CD4-positive, alpha-beta T cell (primary cell): ENCODE measurements at places on chromosomes 7 and 10. TPM values are rescaled to one million over a fixed set of nuclear protein-coding genes. Genes with fewer than 3 reads are reported as not detected.

Gene MLLT10
- 64.1 TPM for total RNA-seq

Gene TEX47
- not detected for total RNA-seq

Gene CNNM1
- total RNA-seq, result 0.16 TPM

Gene SDHAF3
- total RNA-seq, result 3.2 TPM

Gene ITIH5
- total RNA-seq, result not detected

Gene FAM180A
- not detected for total RNA-seq

DNA sequence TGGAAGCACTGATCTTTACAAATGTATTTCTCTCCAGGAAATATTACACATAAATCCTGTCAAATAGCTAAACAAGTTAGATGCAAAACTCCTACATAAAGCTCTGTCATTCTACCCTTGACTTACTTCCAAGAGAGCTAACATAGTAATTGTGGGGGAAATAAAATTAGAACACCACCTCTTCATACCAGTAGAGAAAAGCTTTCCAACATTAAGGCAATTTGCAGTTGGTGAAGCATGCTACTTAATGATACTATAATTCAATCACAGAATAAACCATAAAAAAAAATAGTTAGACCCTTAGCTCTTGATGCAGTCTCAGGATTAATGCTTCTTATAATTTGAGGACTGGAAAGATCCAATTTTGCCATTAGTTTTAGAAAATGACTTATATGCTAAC is 35.2 kb downstream of the SEMA3A start:
- no peak overlapping the region for H3K4me3 ChIP-seq
- H3K27me3 ChIP-seq, result no peaks in the 10 kb centered on the region
- no peak overlapping the region for H3K27ac ChIP-seq
- H3K36me3 ChIP-seq, result no peaks in the 10 kb centered on the region

- no peaks in the 10 kb centered on the region for H3K4me1 ChIP-seq
- no peak overlapping the region for H3K4me3 ChIP-seq
- no peaks in the 10 kb centered on the region for H3K36me3 ChIP-seq
- no peaks in the 10 kb centered on the region for H3K27me3 ChIP-seq
These were observed 205.6 kb upstream of the ETV1 start for GRCh38 chr7:14195079-14195478.

- H3K27me3 ChIP-seq, result no peaks in the 10 kb centered on the region
These were observed 56.2 kb upstream of the PDCD4 start for GRCh38 chr10:110815354-110816004.

DNA sequence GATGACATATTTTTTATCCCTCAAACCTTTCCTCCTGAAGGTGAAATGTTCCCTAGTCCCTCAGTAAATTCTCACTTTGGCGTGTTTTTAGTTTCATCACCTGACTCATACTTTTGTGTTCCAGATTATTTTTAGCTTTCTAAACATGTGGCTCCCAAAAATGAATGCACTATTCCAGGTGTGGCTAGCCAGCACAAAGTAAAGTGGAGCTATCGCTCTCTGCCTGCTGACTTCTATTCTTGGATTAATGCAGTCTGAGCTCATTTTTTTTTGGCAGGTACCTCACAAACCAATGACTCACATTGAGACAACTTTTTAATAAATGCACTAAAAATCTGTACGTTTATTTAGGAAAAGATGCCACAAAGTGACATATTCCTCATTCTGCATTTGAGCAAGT is 58.8 kb upstream of the LANCL2 start:
- no peaks in the 10 kb centered on the region for H3K36me3 ChIP-seq
- peaks cover 36% of the 10 kb centered on the region for H3K4me1 ChIP-seq
- H3K27ac ChIP-seq, result no peak overlapping the region
- no peak overlapping the region for H3K4me3 ChIP-seq
- no peak for DNase-seq

- no peaks in the 10 kb centered on the region for H3K27me3 ChIP-seq
- H3K4me1 ChIP-seq, result peaks cover 71% of the 10 kb centered on the region
- no peak overlapping the region for H3K4me3 ChIP-seq
- DNase-seq, result peak; percentile 32
- H3K27ac ChIP-seq, result peak overlapping the region; percentile 26
These were observed 191.7 kb upstream of the KLF6 start for GRCh38 chr10:3976718-3977117.

DNA sequence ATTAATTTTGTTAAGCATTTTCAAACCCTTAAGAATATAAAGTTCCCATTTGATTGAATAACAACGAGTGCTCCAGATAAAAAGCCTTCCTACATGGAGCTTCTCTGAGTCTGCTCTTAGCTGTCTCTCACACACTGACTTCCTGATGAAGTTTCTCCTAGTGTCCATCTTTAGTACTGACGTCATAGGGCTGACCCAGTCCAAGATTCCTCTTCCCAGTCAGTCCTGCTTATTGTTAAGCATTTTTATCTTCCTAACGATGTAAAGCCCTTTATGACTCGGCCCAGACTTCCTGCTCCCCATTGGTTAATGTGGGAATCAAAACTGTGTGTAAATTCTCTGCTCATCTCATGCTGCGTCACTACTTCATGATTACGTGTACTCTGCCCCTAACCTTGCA is 398.8 kb downstream of the TFEC start:
- H3K36me3 ChIP-seq, result no peaks in the 10 kb centered on the region
- no peak for DNase-seq
- H3K27me3 ChIP-seq, result no peaks in the 10 kb centered on the region
- H3K4me3 ChIP-seq, result no peak overlapping the region
- no peak overlapping the region for H3K27ac ChIP-seq

GRCh38 chr7:89771003-89771636 is 383.1 kb upstream of the STEAP1 start:
- no peak overlapping the region for H3K4me3 ChIP-seq
- no peaks in the 10 kb centered on the region for H3K36me3 ChIP-seq
- no peak for DNase-seq
- H3K27ac ChIP-seq, result no peak overlapping the region
- no peaks in the 10 kb centered on the region for H3K27me3 ChIP-seq

DNA sequence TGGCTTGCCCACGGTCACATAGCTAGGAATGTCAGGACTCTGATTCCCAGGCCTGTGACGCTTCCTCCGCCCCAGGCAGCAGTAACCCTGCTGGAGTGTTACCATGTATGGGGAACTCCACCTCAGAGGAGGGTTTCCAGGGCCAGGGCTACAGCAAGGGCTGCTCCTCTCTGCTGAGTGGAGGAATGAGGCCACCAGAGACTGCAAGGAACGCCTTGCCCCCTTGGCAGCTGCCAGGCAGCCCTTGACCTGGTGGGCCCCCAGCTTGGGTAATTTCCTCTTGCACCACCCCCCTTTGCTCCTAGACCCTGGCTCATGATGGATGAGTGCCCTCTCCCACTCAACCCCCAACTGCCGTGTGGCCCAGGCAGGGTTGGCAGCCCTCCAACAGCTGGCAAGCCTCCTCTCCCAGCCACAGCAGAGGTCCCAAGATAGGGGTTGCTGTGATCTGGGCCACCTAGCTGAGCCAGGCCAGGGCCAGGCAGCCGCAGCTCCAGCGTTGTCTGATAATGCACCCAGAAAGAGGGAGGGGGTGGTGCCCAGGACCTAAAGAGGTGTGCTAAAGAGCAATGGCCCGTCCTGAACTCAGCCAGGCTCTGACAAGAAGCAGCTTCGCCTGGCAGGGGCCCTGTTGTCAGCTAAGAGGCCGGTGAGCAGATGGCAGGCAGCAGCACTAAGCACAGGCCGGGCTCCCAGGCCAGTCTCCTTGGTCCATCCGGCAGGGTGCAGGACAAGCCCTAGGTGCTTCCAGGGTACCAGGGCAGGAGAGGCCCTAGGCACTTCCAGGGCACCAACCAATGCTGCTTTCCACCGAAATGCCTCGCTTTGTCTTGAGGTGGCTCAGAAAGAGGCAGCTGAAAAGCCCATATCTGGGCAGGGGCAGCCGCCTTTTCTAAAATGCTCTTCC is 35.4 kb downstream of the DRGX start:
- no peak overlapping the region for H3K27ac ChIP-seq
- H3K4me3 ChIP-seq, result no peak overlapping the region
- H3K27me3 ChIP-seq, result no peaks in the 10 kb centered on the region
- DNase-seq, result no peak

DNA sequence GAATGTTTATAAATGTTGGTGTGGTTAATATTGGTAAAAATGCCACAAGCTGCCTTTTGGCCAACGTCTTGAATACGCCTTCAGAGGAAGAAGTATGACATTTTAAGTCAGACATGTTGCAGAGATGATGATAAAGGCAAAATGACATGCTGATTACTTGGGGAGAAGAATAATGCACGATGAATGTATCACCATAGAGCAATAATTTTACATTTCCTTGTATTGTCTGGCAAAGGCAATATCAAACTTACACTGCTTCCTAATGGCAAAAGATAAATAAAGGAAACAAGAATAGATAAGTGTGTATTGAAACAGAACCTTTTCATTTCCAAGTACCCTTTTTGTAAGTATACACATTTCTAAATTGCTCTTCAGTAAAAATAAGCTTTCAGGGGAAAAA is 8.6 kb downstream of the MRC1 start:
- no peak overlapping the region for H3K4me3 ChIP-seq
- H3K27ac ChIP-seq, result no peak overlapping the region
- no peaks in the 10 kb centered on the region for H3K27me3 ChIP-seq
- no peaks in the 10 kb centered on the region for H3K36me3 ChIP-seq

- H3K27me3 ChIP-seq, result no peaks in the 10 kb centered on the region
- H3K36me3 ChIP-seq, result no peaks in the 10 kb centered on the region
- no peak for DNase-seq
- H3K4me1 ChIP-seq, result no peaks in the 10 kb centered on the region
- H3K27ac ChIP-seq, result no peak overlapping the region
These were observed 24.7 kb upstream of the PIK3CG start for GRCh38 chr7:106840342-106840741.

DNA sequence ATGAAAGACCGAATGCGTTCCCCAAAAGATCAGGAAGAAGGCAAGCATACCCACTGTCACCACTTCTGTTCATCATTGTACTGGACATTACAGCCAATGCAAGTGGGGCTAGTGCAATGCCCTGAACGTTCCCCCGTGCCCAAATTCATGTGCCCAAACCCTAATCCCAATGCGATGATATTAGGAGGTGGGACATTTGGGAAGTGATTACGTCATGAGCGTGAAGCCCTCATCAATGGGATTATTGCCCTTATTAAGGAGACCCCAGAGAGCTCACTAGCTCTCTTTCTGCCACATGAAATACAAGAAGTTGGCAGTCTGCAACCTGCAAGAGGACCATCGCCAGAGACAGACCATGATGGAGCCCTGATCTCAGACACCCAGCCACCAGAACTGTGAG is 511.4 kb upstream of the TPK1 start:
- H3K4me1 ChIP-seq, result no peaks in the 10 kb centered on the region
- no peaks in the 10 kb centered on the region for H3K27me3 ChIP-seq
- H3K4me3 ChIP-seq, result no peak overlapping the region
- no peak for DNase-seq
- H3K27ac ChIP-seq, result no peak overlapping the region

DNA sequence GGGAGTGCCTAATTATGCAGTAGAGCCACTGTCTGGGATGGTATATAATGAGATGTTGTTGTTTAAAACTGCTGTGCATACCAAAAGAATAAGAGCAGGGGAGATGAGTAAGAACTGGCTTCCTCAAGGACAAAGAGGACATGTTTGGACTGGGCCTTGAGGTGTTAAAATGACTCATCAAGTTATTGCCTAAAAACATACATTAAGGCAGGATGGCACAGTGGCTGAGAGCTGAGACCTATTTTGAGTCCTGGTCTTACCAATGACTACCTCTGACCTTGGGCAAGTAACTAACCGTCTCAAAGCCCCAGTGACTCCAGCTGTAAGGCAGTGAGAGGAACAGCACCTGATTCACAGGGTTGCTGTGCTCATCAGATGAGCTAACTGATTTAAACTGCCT is 71.1 kb downstream of the CFAP58 start:
- H3K36me3 ChIP-seq, result no peaks in the 10 kb centered on the region
- no peak overlapping the region for H3K4me3 ChIP-seq
- H3K4me1 ChIP-seq, result no peaks in the 10 kb centered on the region
- no peak for DNase-seq
- no peaks in the 10 kb centered on the region for H3K27me3 ChIP-seq
- H3K27ac ChIP-seq, result no peak overlapping the region

DNA sequence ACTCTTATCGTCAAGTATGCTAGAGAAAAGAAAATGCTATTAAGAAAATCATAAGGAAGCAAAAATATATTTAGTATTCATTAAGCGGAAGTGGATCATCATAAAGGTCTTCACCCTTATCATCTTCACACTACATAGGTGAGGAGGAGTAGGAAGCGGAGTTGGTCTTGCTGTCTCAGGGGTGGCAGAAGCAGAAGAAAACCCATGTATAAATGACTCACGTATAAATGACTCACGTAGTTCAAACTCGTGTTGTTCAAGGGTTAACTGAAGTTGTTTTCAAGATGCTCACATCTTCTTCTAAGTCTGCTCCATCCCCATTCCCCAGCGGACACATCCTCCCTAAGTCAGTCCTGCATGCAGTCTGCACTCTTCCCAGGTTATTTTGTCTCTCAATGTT is 72.4 kb downstream of the SFMBT2 start:
- H3K27me3 ChIP-seq, result no peaks in the 10 kb centered on the region
- no peak for DNase-seq
- peaks cover 5% of the 10 kb centered on the region for H3K36me3 ChIP-seq
- H3K4me3 ChIP-seq, result no peak overlapping the region
- no peak overlapping the region for H3K27ac ChIP-seq

- H3K36me3 ChIP-seq, result no peaks in the 10 kb centered on the region
- peaks cover 20% of the 10 kb centered on the region for H3K4me1 ChIP-seq
- H3K4me3 ChIP-seq, result no peak overlapping the region
- H3K27me3 ChIP-seq, result peaks cover 37% of the 10 kb centered on the region
These were observed 9.5 kb upstream of the KAZALD1 start for GRCh38 chr10:101052285-101052684.

DNA sequence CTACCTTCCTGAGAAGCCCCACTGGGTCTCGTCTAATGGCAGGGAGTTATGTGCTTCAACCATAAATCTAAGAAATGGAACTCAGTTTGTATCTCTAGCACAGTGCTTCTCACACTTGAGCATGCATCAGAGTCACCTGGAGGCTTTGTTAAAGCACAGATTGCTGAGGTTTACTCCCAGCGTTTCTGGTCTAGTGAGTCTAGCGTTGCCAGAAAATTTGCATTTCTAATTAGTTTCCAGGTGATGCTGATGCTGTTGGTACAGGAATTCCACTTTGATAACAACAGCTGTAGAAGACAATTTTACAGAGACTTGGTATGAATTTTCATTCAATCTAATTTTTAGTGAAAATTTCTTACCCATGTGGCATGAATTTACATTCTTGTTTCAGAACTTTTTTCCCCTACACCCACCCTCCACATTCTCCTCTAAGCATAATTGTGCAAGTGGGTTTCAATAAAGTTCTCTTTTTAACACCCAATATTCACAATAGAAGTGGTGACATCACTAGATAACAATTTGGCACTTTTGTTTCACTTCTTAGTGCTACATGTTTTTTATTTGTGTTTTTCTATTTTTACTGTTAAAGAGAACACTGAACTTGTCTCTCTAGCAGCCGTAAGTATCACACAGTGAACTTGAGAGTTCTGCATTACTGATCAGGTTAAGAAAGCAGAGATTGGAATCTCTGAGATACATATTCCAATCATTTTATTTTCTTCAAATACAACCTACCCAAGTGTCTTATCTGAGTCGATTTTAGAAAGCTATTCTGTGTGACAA is 48.4 kb upstream of the BET1 start:
- H3K27me3 ChIP-seq, result peaks cover 4% of the 10 kb centered on the region
- H3K4me1 ChIP-seq, result no peaks in the 10 kb centered on the region
- no peaks in the 10 kb centered on the region for H3K36me3 ChIP-seq
- H3K27ac ChIP-seq, result no peak overlapping the region
- no peak for DNase-seq
